ENCODE measurements at places on chromosomes 5 and 9.

- DNase-seq, result no peak
These were observed 119.7 kb upstream of the ELL2 start for GRCh38 chr5:96081276-96081858.

- no peak for DNase-seq
These were observed 1085.6 kb upstream of the WWC1 start for GRCh38 chr5:167205881-167206280.

DNA sequence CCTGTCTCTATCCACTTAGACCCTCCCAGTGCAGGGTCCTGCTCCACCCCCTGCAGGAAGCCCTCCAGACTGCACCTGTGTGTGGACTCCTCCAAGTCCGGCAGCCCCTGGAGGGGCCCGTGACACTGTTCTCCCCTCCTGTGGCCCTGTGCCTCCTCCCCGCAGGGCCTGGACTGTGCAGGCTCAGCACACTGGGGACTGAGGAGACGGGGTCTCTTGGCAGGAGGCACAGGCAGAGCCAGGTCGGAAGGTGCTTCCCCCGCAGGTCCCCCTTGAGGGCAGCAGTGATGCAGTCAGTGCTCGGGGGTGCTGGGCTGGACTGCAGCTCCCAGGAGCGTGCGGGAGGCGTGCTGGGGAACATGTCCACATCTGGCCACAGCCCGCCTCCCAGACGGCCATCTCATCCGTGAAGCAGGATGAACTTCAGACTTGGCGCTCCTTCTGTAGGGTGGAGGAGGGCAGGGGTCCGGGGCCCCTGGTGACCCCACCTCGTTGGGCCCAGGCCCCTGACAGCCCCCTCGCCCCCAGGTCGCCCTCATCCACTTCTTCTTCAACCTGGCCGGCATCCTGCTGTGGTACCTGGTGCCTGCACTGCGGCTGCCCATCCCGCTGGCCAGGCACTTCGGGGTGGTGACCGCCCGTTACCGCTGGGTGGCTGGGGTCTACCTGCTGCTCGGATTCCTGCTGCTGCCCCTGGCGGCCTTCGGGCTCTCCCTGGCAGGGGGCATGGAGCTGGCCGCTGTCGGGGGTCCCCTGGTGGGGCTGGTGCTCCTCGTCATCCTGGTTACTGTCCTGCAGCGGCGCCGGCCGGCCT lies 4.9 kb downstream of the SLC34A3 start:
- no peak for DNase-seq

GRCh38 chr5:172635038-172635437 lies 6.0 kb upstream of the NEURL1B start:
- no peak for DNase-seq

GRCh38 chr9:2055203-2055658 lies 40.1 kb downstream of the SMARCA2 start:
- DNase-seq, result no peak

GRCh38 chr5:159405611-159406031 lies 75.3 kb upstream of the IL12B start:
- no peak for DNase-seq

GRCh38 chr9:133528876-133529241 lies 4.1 kb upstream of the MYMK start:
- DNase-seq, result no peak

GRCh38 chr5:142876817-142877216 lies 106.6 kb downstream of the ARHGAP26 start:
- no peak for DNase-seq

DNA sequence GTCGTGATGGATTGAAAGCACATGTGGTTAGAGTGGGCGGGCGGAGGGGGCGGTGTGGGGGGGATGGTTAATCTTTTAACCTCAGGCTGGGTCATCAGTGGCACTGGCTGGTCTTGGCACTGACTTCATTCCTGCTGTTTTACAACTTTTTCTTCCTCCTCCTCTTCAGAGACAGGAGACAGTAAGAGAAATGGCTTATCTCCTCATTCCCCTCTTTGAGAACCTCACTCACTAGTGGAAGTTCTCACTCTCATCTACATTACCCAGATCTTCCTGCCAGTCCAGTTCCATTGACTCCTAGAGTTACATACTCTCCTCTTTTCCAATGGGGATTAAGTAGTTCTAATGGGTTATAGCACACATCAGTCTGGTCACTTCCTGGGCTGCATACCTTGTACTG lies 42.3 kb upstream of the PPP1R26 start:
- DNase-seq, result no peak

DNA sequence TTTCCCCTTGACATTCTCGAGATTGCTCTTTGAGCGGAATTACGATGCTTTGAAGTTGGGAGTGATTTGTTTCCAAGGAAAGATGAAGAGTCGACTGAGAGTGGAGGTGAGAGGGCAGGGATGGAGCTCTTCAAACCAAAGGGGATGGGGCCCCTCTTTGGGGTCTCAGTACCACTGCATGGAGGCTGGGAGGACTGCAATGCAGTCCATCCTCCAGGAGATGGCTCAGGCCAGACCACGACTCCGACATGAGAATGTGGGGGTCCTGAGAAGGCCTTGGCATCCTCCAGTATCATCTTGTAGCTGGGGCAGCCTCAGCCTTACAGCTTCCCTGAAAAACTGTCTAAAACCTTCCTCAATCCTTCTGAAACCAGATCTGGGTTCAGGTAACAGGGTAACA lies 51.1 kb upstream of the CDKN2AIPNL start:
- DNase-seq, result no peak

DNA sequence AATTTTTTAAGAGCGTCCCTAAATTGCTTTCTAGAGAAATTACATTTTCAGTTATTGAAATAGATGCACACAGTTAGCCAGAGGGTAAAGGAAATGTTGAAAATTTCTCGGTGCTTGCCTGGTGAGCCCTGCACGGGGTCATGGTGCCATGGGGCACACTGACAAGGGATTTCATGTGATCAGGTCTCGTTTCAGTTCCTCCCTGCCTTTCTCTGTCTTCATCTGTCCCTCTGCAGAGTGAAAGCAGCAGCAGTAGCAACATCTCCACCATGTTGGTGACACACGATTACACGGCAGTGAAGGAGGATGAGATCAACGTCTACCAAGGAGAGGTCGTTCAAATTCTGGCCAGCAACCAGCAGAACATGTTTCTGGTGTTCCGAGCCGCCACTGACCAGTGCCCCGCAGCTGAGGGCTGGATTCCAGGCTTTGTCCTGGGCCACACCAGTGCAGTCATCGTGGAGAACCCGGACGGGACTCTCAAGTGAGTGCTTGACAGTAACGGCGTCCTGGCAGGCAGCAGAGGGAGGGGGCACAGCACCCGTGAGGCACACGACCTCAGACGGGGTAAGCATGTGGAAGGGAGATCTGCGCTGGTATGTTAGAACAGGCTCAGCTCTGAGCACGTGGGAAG lies 89.1 kb upstream of the OTULINL start:
- DNase-seq, result no peak

DNA sequence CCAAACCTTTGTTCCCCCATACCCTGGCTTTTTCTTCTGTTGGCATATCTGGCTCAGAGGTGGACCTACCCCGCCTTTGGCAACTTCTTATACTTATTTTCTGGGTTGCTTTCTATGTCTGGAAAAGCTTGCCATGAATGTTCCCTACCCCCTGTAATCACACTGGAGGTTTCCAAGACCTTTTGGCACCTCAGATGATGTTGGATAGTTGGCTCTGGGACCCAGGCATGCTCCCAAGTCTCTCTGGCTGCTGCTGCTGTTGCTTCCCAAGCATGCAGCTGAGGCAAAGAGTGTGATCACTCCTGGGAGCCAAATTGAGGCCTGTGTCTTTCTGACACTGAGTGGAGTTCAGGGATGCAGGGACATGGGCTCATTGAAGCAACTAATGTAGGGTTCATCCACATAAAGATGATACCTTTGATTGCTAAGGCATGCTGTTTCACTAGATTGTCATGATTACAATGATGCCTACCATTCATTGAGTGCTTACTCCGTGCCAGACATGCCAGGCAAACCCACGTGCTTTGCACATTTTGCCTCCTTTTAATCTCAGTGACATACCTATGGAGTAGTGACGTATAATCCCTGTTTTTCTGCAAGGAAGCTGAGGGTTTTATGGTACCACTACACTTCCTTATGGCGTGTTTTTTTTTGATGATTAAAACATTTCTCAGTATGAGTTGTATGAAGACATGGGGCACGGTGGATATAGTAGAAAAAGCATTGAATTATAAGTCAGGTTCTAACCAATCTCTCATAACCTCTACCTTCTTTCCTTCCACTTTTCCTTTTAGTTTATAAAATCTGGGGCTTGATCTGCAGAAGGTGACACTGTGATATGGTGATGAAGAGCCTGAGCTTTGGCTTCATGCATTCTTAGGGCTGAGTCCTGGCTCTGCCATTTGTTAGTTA lies 73.1 kb downstream of the ARHGAP26 start:
- DNase-seq, result peak; percentile 61

Data from left ventricle myocardium inferior (tissue), 1 donor.